ENCODE measurements at places on chromosomes 3 and 15.

GRCh38 chr15:66685638-66686150 is 16.3 kb upstream of the SMAD6 start:
- no peak for DNase-seq

DNA sequence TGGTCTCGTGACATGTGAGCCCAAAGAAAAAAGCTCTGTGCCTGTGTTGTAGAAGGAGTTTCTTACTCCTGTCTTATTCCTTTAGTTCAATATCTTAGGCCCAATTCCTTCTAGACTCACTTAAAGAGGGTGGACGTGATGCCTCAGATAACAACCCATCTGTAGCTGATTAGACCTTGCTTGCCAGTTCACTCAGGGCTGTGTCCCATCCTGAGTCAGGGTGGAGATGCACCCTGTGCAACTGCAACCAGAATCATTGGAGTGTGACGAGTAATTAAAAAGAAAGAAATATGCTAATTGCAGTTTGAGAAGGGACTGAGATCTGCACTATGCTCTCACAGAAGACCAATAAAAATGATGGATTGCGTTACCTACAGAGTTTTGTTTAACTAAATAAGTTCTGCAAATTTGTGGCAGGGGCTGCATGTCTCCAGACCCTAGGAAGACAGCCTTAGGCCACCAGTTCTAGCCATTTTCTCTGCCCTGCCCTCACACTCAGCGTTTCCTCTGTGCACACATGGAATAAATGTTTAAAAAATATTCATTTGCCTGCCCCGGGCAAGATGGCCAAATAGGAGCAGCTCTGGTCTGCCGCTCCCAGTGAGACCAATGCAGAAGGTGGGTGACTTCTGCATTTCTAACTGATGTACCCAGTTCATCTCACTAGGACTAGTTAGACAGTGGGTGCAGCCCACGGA is 83.0 kb downstream of the MOBP start:
- no peak for DNase-seq

- DNase-seq, result no peak
Measured at GRCh38 chr3:58082047-58082446, 73.8 kb downstream of the FLNB start.

GRCh38 chr15:93835344-93835743 is 396.0 kb upstream of the MCTP2 start:
- no peak for DNase-seq

GRCh38 chr3:194868831-194869230 is 183.1 kb downstream of the FAM43A start:
- no peak for DNase-seq

DNA sequence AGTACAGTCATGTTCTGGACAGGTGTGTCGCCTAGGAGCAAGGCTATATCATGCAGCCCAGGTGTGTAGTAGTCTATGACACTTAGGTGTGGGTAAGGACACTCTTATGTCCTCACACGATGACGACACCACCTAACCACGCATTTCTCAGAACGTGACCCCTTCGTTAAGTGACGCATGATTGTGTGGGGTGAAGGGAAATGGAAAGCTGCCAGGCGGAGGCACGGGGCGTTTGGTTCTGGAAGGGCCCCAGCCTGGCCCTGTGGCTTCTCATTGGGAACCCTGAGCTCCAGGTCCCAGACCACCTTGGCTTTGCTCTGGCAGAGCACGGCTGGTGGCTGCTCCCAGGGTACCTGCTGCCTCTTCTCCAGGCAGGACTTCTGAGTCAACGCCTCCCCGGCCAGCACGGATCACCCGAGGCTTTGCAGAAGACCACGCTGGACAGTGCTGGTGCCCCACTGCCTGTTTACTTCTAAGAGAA is 39.3 kb downstream of the FBLN2 start:
- no peak for DNase-seq

DNA sequence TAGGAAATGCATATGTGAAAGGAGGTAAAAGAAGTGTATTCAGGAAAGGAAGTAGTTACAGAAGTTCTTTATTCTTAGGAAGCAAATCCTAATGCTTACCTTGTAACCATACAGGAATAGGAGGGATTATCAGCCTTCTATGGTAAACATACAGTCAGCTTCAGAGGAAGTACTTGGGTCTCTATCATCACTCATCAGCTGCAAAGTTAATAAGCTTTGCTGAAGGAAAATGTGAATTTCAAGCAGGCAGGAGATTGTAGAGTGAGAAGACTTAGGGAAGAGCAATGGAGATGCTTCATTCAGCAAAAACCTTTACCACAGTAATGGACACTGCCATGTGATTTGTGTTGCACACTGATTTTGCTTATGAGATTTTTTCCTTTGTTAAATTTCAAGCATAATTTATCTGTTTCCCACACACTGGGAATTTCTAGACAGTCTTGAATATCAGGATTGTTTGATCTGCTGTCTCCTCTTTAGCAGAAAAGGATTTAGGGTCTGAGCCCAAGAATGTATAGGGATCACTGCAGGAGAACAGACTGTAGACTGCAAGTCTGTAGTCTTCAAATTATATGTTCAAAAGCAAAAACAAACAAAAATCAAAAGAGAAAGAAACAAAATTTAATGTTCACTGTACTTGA is 150.8 kb downstream of the ZNF609 start:
- no peak for DNase-seq

- DNase-seq, result no peak
Measured at GRCh38 chr15:70180186-70180875, 82.6 kb upstream of the TLE3 start.

DNA sequence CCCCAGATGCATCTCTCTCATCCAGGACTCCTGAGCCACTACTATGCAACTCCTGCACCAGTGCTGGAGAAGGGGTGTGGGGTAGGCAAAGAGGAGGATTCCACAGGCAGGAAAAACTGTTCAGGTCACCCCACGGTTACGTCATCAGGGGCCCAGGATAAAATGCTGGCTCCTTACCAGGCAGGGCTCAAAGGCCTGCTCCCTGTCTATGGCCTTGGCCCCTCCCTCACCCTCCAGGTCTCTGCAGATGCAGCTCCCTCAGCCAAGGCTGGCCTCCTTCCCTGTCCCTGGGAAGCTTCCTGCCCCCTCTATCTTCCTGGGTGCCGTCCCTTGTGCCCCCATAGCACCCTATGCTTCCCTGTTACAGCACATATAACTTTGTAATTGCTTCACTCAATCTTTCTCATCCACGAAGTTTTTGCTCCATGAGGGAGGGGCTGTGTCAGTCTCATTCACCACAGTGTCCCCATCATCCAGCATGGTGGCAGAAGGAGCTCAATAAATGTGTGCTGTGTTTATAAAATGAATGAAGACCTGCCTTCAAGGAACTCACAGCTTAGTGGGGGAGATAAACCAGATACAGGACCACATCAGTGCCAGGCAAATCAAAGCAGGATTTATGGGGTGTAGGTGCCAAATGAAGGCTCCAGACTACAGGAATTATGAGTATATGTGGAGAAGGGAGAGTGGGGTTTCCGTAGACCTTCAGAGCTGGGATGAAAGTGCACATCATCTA is 18.6 kb downstream of the KBTBD13 start:
- DNase-seq, result no peak

GRCh38 chr3:105214590-105214989 is 152.1 kb upstream of the ALCAM start:
- DNase-seq, result no peak

DNA sequence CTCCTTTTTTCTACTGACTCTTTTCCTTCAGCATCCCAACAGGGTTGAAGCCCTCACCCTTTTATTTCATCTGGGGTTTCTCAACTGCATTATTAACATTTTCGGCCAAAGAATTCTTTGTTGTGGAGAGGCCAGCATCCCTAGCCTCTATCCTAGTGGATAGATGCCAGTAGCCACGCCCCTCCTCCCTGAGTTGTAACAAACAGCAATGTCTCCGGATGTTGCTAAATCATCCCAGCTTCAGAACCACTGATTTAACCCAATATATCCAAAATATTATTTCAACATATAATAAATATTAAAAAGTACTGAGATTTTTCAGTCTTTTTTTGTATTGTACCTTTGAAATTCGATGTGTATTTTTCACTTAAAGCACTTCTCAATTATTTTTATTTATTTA is 2.0 kb upstream of the RNF111 start:
- DNase-seq, result no peak

DNA sequence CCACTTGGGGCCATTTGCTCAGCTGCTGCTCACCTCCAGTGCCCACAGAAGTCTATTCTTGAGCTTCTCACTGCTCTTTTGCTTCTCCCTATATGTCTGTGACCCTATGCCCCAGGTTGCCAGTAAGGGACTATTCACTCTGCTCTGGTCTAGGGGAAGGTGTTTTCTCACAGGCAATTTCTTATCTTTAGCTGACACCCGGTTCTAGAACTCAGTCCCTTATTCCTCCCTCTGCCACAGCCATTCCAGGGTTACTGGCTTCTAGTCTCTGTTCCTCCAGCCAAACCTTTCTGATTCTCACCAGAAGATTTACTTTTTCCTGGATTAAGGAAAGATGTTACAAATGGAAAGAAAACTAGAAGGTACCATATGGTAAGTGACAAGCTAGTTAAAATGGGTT is 574.0 kb downstream of the NTRK3 start:
- no peak for DNase-seq

DNA sequence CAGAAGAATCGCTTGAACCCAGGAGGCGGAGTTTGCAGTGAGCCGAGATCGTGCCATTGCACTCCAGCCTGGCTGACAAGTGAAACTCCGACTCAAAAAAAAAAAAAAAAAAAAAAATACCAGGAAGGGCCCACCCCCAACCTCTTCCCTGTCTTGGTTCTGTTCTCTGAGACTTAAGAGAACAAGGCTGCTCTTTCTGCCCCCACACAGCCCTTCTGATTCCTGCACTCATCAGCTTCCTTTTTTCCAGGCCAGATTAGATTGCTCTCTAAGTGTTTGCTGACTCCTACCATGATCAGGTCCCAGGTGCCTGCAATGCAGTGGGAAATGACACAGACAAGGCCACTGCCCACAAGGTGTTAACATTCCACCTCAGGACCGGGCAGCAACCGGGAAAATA is 13.0 kb downstream of the TMEM44 start:
- no peak for DNase-seq

- DNase-seq, result no peak
Measured at GRCh38 chr3:35746492-35746891, 107.2 kb downstream of the ARPP21 start.

GRCh38 chr3:110414855-110415254 is 656.8 kb upstream of the NECTIN3 start:
- DNase-seq, result no peak

GRCh38 chr3:44036850-44037249 is 204.8 kb upstream of the TOPAZ1 start:
- no peak for DNase-seq

GRCh38 chr3:11077466-11077865 is 76.8 kb upstream of the HRH1 start:
- no peak for DNase-seq

DNA sequence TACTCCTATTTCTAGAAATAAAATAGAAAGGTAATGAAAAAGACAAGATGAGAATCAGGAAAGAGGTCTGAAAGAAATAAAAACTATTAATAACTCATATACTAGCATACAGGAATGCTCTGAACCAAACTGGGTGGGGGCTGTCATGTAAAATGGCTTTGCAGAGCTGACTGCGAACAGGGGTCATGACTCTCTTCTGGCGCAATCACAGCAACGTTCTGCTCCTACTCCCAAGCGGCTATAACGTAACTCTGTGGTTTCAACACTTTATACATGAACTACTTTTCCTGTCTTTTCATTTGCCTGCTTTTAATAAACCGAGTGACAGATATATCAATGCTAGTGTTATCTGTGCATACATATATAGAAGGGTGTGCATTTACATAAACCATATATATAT is 116.7 kb downstream of the DLG1 start:
- DNase-seq, result no peak

- no peak for DNase-seq
Measured at GRCh38 chr3:158911586-158911985, 109.7 kb downstream of the MFSD1 start.

DNA sequence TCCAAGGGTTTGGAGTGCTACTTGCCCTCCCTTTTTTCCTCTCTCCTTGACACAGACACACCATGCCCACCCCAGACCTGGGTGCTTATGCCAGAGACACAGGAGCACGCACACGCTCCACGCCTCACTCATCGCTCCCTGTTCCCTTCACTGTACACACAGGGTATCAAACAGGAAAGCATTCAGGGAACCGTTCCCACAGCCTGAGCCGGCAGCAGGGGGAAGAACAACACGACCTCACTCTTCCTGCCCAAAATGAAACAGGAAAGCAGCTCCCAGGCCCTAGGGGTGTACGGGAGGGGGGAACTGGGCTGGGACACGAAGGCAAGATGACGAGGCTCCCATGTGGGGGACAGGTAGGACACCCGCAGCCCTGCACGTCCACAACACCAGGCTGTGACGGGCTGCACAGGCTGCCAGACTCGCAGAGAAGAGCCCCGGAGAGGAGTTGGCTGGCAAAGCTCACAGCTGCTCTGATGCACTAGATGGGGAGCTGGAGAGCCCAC is 11.2 kb downstream of the DLL4 start:
- no peak for DNase-seq

DNA sequence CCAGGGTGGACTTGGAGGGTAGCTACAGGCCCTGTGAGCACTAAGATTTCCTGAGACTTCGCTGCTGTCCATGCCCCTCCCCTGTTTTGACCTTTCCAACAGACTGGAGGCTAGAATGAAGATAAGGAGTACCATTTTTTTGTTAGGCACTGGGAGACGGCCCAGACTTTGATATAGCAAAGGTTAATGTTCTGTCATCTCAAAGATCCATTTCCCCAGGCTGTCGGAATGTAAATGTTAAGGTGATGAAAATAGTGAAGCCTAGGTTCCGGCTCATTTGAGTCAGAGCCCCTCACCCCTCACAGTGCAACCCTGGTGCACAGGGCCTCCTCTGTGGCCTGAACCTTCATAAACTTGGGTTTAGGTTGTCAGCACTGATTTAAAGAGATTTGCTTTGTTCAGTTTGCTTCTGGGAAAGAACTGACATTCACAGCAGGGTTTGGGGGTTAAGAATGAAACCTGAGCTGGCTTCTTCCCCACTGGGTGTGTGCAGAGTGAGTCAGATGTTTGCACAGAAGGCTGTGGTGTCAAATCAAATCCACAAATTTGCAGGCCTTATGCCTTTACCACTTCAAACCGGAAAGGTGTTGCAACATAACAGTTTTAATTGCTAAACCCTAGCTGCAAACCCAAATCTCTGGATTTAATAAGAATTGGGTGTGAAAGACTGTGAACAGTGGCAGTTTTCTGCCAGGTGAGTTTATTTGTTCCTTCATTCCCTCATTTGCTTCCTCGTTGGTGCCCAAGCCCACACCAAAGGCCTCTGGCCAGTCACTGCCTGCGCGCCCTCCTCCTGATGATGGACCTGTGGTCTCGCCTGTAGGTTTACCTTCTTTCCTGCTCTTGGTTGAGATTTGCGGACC is 20.6 kb upstream of the KCTD6 start:
- DNase-seq, result peak; percentile 45

GRCh38 chr15:71242292-71242691 is 127.0 kb downstream of the THSD4 start:
- no peak for DNase-seq

DNA sequence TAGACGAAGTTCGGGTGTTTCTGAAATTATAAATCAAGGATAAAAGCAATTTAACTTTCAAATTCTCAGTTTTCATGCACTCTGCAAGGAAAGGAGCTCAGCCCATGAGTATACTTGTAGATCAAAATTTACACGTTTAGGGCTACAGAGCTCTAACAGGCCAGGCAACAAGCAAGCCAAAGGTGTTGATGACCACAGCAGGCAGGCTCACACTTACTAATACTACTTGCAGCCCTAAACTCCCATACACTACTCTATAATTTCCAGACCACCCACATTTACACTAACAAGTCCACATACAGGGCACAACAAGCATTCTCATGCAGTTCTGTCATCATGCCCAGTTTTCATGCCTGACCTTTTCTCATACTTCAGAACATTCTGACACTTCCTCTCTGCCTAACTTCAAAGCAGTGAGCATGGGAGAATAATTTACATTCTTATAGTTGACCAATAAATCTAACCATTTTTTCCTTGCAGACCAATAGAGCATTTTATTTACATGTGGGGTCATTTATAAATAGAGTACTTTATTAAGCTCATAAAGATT is 124.7 kb upstream of the FRMD4B start:
- no peak for DNase-seq

Data from ACHN (cell line).